HFF-Myc (cell line): ENCODE measurements at places on chromosomes 5 and 9.
A peak's percentile ranks its signal among the peaks of the same experiment; 100 is the strongest.

DNA sequence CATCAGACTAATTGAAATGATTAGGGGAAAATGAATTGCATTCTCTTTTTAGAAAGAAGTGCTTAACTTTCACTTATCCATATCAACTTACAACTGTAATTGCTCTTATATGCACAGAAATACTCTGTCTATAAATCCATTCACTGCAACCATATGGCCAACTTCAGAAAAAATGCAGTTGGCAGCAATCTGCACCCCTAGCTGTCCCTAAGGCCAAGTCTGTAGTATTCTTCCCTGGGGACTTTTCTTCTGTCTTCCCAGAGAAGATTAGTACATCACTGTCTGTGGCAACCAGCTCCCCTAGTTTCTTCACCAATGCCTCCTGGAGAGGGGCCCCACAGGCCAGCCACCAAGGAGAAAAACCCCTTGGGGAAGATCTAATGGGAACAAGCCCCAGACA is 45.4 kb downstream of the ABCA1 start:
- DNase-seq, result no peak

GRCh38 chr5:119405419-119405818 is 46.9 kb upstream of the HSD17B4 start:
- DNase-seq, result no peak

GRCh38 chr9:37540634-37541033 is 35.5 kb downstream of the FBXO10 start:
- DNase-seq, result no peak

- DNase-seq, result peak; percentile 78
Measured at GRCh38 chr9:33151007-33151557, 16.1 kb downstream of the B4GALT1 start.
